ENCODE measurements at places on chromosomes 12 and 14.

DNA sequence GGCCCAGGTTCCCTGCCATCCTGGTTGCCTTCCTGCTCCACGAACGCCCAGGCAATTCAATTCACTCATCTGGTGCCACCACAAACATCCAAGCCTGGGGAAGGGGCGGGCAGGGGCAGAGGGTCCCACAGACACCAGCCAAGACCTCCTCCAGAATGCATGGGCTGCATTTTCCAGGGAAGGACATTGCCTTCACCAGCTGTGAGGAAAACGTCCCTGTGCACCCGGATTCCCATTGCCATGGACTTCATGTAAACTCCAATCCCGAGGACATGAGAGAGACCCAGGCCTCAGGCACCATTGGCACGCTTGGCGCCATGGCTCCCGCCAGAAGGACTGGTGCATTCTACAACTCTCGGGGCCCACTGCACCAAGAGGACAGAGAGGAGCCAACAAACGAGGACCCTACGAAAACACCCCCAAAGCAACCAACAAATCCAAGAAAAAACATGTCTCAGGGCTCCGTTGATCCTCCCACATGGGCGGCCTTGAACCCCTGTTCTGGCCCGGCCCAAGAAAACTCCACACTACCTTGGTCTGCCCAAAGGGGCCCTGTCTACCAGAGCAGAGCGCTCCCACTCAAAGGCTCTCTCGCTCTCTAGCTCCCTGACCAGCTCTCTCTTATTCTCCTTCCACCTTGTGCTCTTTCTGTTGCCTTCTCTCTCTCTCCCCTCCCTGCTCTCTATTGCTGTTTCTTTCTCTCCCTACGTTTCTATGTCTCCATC lies 183.9 kb downstream of the ALG10 start:
- DNase-seq, result no peak

GRCh38 chr14:55136885-55137786 lies 8.1 kb downstream of the LGALS3 start:
- DNase-seq, result no peak

DNA sequence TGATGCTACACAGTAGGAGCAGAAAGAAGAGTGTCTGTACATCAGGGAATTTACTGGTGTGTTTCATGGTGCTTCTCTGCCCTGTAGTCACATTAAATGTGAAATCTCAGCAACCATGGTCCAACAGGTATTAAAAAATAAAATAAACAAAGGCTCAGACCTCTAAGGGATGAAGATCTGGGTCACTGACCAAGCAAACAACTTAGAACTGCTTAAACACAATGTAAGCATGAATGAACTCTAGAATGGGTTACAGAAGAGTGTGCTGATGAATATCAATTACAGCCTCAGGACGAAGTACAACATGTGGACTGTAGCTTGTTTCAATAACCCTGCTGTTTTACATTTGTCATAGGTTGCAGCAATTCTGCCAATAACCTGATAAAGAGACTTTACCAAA lies 47.4 kb downstream of the SLC35F4 start:
- no peak for DNase-seq

- DNase-seq, result no peak
Measured at GRCh38 chr14:92540472-92541048, 27.0 kb downstream of the RIN3 start.

DNA sequence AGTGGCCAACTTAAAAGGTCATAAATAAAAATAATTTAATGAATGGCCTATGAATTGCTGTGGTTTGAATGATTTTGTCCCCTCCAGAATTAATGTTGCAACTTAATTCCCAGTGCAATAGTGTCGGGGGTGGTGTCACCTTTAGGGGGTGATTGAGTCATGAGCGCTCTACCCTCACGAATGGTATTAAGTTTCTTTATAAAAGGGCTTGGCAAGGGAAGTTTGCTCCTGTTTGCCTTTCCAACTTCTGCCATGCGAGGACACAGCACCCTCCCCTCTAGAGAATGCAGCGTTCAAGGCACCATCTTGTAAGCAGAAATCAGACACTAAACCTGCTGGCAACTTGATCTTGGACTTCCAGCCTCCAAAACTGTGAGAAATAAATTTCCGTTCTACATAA lies 253.3 kb downstream of the ATXN7L3B start:
- no peak for DNase-seq

DNA sequence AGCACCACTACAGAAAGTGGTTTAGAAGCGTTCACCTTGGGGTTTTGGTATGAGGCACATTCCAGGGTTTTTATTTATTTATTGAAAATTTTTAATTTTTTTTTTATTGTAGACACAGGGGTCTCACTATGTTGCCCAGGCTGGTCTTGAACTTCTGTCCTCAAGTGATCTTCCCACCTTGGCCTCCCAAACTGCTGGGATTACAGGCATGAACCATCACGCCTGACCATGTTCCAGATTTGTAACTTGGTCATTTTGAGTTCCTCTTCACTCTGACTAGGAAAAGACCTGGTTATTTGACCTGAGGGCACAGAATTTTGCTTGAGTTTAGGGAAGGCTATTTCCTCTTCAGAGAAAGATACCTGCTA lies 3.1 kb downstream of the MLEC start:
- no peak for DNase-seq

GRCh38 chr12:61250303-61250702 lies 1009.9 kb upstream of the USP15 start:
- DNase-seq, result no peak

GRCh38 chr14:58638231-58639197 lies 752 bp downstream of the DACT1 start:
- peak; percentile 44 for DNase-seq

DNA sequence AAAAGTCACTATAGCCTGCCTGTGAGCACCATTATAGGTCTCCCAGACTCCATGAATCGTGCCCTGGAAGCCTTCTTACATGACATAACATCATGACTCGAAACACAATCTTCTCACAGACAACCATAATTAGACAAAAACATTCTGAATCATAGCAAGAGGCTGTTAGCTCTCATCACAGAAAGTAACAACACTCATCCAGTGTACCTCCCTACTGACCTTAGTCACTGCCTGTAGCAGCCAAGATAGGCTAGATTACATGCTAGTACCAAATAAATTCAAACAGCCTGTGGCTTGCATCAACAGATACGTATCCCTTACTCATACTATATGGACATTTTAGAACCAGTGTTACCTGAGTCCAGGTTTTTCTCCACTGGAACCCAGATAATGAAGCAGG lies 663.8 kb upstream of the FOXG1 start:
- no peak for DNase-seq

DNA sequence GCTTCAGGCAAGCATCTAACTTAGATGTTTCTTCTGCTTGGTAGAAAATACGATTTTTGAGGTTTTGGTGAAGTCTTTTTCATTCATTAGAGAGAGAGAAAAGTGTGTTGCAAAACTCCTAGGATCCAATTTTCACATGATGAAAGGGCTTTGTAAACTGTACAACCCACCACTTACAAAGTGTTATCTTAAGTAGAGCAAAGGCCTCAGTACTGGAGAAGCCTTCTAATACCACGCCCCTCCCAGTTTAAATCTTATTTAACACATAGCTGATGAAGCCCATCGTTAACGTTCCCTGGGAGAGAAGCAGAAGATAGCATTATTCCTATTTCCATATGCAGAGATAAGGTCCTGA lies 869 bp downstream of the APOLD1 start:
- no peak for DNase-seq

DNA sequence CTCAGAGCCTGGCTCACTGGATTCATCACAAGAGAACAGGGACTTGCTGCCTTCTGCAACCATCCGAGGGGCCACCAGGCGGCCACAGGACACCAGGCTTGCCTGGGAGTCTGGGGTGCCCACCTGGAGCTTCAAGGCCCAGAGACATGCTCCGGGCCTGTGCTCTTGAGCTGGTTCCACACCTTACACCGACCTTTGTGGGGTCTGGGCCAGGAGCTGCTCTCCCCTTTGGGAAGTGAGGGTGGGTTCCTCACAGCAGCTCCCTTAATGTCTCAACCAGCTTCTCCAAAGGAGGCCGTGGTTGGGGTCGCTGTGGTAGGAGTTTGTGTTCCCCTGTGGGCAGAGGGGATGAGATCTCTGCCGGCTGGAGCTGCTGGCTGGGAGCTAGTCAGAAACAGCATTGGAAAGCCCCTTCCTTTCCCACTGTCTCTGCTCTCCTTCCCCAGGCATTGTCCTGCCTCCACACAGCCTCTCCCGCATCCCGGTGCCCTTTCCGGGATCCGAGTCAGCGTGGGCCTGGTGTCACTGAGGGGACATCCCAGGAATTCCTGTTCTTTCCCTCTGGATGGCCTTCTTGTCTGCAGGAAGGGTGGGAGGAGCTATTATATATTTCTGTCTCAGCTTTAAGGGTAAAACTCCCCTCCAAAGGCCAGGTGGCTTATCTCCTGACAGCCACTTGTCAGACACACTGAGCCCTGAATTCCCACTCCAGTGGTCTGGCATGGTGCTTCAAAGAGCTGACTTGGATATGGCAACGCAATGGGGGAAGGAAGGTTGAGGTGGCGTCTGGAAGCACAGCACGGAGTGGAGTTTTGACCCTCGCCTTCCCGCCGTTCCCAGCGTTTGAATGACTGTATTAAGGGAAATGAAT lies 5.1 kb upstream of the PAPLN start:
- DNase-seq, result peak; percentile 37

GRCh38 chr14:21109377-21110138 lies 8.7 kb downstream of the TMEM253 start:
- peak; percentile 63 for DNase-seq

DNA sequence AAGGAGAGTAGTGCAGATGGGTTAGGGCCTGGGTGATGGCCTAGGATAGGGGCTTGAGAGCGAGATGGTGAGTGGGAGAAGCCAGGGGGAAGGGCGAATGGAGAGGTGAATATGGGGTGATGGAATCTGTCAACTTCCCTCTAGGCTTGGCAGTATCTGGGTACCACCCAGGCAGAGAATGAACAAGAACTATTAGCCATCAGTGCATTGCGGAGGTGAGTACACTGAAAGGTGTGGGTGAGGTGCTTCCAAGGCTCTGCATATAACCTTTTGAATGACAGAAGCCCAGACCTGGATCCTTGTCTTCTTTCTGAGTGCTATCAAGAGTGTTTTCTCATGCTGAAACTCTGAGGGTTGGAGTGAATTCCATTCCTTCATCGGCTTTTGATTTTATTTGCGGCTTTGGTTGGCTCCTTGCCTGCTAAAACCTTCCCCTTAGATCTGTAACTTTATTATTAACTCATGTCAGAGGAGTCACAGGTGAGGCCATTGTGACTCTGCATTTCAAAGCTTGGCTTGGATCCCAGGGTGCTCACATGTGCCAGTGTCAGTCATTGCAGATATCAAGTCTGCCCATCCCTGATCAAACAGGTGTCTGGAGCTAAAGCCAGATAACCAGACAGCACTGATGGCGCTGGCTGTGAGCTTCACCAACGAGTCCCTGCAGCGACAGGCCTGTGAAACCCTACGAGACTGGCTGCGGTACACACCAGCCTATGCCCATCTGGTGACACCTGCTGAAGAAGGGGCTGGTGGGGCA lies 18.6 kb downstream of the PEX5 start:
- DNase-seq, result no peak

DNA sequence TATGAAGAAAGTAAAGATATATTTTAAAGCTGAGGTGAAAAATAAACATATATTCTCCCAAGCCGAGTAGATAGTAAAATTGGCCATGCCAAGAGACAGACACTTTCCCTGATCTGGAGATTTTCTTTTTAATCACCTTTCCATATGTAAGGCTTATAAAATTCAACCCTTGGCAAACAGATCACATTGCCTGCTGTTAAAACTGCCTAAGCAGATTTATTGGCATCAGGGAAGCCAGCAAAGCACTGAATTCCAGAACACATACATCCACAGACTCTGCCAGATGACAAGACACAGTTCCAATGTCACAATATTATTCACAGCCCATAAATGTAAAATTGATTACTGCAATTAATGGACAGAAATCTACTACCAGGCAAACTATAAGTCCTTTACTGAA lies 78.2 kb upstream of the GARIN2 start:
- DNase-seq, result no peak
